ENCODE measurements at places on chromosomes 6 and 20.

DNA sequence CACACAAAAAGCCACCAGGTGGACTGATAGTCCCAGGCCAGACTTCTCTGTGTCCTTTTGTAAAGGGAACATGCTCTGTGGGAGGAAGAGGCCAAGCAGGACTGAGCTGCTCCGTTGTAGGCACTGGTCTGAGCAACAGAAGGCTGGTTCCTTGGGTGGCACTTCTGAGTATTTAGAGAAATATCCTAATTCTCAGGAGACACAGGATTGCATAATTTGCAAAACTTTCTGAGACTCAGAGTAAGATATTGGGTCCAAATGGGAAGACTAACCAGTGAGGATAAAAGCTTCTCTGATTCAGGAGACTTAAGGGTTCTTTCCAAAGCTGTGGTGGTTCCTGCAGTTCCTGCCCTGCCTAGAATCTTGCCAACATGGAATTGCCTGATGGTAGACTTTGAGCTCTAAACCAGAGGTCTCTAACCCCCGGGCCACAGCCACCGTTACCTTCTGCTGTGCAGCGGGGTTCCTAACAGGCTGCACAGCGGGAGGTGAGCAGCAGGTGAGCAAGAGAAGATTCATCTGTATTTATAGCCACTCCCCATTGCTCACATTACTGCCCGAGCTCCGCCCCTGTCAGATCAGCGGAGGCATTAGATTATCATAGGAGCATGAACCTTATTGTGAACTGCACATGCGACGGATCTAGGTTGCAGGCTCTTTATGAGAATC is 107.0 kb downstream of the OLIG3 start:
- DNase-seq = no peak

DNA sequence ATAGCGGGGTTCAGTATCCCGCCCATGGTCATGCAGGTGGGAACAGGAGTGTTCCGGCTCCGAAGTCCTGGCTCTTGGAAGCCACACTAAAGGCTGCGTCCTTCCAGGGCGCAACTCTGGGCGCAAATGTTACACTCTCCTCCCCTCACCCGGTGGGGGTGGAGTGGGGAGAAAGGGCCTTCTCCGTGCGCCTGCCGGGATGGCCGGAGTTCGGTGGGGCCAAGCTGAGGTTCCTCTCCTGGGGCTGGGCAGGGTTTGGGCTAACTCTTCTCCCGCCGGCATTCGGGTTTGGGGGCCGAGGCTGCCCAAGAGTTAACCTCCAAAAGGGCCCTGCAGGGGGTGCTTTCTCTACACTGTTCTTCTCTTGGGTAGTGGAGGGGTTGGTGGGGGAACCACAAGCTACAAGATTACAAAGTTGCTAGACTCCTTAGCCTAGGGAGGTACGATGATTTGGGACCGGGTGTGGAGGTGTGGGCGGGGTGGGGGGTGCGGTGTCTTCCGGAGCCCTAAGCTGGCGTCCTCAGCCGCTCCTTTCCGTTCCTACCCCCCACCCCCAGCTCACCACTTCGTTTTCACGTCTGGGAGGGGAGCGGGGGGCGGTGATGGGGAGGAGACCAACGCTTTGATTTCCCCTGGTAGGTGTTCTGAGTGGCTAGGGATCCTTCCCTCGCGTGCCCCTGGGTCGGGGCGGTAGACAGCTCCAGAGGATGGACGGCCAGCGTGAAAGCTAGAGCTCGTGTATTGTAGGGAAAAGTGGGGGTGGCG is 12.3 kb downstream of the NRN1 start:
- DNase-seq = no peak

DNA sequence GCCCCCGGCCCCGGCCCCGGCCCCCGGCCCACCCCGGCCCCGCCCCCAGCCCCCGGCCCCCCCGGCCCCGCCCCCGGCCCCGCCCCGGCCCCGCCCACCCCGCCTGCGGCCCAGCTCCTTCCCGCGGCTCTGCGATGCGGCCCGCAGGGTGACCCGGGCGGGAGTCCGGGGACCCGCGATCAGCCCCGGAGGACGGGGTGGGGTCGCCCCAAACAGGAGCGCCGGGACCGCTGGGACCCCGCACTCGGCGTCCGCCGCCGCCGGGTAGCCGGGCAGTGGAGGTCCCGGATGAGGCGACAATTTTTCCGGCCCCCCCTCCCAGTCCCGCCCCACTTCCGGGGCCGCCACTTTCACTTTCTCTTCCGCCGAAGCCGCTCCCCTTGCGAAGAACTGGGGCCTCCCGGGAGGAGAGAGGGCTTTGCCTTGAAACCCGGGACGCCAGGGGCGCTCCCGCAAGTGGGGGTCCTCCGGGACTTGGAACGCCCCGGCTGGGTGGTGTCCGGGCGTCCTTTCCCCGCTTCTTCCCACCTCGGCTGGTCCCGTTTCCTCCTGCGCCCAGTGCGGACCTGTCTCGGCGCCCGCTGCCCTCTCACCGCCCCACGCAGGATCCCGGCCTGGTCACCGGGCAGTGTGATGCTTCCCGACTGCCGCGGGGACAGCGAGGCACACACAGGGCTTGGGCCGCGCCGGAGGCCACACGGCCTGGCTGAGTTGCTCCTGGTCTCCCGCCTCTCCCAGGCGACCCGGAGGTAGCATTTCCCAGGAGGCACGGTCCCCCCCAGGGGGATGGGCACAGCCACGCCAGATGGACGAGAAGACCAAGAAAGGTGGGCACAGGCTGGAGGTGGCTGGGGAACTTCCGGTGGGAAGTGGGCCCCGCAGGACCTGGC is at the start of gene RBCK1:
Gene RBCK1 (plus strand): TSS at position 347 of the 890 bp plus-strand sequence. CDS start 459 bp downstream, at position 806.
- peak; percentile 84 for DNase-seq

- DNase-seq = no peak
Measured at GRCh38 chr6:16691324-16691723, 69.9 kb downstream of the ATXN1 start.

DNA sequence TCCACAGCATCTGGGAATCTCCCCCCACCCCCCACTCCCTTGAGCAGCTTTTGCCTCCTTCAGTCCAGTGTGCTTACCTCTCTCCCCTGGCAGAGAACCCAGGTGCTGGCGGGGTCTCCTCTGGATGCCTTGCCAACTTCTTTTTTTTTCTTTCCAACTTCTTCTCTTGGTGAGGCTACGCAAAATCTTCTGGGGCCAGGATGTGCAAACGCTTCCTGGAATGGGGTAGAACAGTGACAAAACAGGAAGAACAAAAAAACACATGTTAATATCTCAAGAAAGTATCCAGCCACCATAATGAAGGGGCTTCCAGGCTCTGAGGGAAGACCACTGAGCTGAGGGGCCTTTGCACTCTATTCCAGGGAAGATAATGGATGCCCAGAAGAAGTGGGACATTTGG is 53.9 kb upstream of the DDR1 start:
- DNase-seq = no peak

GRCh38 chr6:117469356-117469755 is 13.1 kb upstream of the DCBLD1 start:
- no peak for DNase-seq

DNA sequence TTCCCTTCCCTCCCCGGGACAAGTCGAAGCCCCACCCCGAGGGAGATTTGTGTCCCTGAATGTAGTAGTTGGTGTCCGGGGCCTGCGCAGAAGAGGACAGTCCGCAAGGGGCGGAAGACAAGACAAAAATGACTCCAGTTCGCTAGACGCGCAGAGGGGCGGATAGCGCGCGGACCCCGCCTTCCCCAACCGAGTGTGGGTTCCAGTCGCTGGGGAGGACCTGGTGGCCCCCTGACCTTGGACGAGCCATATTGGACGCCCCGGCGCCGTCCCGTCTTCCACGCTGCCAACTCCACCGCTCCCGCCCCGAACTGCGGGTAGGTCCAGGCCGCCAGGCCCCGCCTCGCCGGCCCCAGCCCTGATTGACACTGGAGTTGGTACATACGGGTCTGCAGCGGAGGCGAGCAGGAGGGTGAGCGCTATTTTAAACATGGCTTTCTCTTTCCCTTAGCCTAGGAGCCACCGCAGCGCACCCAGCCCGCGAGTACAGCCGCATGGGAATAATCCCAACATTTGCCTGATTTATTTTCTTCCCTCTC is 802 bp downstream of the HMGN3 start:
- peak; percentile 47 for DNase-seq

DNA sequence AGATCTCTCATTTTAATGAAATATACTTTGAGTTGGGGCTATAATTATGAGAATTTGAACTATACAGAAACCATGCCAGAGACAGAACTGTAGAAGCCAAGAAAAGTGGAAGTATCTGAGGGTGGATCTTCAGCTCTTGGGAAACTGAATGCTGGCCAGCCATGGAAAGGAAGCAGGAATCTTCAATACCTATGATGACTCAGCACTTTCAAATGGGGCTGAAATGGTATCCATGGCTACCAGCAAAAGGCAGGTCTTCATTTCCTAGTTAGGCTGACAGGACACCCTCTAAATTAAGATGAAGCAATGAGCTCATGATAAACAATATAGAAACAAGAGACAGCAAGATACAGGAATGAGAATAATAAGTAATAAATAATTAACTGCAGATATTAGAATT is 171.3 kb downstream of the COL21A1 start:
- DNase-seq = no peak

DNA sequence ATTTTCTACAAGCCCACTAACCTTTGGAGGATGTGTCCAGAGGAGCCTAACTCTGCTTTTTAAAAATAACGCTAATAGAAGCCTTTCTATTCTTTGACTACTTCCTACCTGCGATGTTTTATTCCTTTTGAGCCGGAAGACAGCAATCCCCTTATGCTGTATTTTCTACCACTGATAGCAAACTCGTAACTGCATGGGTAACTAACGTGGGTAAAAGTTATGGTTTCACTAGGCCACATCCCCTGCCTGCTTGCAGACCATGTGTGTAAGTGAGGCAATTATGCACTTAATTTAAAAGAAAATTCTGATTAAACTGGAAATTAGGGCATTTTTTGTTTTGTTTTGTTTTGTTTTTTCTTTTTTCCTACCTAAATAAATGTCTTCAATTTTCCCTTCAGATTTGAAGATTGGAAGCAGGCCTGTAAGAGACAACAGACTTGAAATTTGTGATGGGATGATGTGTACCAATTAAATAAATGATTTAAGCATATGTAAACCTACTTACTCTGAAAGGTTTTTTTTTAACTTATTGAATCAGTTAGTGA is 931 bp downstream of the UFL1 start:
- no peak for DNase-seq

DNA sequence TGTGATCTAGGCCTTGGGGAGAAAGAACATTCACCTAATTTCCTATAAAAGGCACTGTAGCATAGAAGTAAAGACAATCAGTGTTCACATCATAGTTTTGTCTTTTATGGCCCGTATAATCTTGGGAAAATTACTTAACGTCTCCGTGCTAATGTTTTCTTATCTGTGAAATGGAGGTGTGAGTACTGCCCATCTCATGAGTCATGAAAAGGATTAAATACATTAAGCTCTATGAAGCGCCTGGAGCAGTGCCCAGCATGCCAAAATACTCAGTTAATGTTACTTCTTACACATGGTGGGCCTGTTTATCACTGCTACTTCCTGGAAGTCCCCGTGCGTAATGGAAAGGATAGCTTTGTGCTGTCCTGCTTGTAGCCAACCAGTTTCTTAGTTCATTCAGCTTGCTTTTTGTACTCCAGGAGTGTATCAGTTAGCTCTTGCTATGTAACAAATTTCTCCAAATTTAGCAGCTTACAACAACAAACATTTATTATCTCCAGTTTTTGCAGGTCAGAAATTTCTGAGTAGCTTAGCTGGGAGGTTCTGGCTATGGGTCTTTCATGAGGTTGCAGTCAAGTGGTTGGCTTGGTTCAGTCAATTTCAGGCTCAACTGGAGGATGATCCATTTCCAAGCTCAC is 103.6 kb upstream of the BMP2 start:
- no peak for DNase-seq

DNA sequence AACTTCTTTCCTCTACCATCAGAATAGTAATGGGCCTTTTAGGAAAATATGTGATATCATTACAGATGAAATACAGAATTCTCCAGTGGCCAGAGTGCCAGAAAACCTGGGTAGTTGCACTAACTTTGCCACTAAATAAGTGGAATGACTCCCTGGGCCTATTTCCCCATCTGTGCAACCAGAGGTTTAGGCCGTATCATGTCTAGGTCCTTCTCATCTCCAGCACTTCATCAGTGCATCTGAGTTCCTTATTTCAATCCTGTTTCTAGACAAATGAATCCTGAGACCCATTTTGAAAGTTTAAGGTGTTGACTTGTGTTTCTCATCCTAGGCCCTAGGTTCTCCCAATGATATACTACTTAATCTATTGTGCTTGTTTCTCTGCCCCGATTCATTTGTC is 236.2 kb downstream of the CD83 start:
- no peak for DNase-seq

DNA sequence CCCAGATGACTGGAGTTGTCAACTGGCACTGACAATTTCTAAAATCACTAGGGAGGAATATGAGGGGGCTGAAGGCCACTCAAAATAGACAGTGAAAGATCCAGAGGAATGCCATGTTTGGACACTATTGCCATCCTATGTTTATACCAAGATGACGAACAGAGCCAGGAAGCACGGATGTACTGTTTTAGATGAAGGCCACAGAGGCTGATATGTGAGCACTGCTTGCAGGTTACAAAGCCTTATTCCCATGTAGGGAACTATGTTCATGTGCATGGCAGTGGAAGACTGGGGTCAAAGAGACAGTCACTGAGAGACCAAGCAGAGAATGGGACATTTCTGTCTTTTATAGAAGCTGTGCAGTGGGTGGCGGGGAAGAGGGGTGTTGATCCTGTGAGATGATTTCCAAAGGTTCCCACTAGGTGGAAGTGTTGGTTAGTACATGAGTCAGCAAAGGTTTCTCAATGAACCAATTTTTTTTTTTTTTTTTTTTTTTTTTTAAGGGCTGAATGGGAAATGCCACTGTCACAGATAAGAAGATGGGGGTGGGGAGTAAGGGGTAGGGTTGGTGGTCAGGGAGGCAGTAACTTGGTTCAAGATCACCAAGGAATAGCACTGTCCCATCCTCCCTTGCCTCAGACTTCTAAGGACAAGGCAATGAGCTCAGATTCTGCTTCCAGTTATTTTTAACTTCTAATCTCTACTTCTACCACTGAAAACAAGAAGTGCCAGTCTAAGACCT is 46.7 kb upstream of the MOCS1 start:
- DNase-seq = no peak

DNA sequence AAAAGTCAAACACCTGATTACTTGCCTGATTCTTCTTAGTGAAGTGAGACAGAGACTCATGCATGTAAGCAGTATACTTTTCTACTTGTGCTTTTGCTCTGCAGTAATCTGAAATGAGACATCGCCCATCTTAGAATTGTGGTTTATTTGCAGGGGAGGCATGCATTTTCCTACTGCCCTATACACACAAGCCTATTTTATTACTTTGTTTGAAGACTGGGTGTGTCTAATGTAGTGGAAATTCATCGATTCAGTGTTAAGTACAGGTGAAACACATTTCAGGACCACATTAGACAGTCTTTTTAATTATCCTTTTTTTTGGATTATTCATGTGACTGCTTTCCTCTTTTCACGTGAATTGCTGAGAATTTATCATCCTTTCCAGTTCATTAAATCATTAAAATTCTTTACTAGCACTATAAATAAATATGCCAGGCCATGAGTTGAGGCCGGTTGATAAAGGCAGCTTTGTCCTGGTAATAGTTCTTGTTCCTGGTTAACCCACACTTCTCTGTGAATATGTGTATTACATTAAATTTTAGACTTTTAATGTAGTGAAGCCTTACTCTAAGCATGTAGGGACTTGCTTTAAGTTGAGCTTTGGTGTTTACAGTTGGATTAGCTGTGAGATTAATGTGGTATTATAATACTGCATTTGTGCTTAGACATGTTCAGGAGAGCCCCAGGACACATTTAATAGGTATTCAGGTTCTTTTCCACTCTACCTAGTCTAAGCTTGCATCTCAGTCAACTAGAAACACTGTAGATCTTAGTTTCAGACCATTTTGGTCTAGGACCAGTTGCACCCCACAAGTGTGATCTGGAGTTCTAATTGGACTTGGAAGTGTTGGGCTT is 10.8 kb upstream of the BTBD3 start:
- DNase-seq = no peak
